Left lung (tissue), 14 donors: ENCODE measurements at places on chromosomes 4 and X. TPM values are rescaled to one million over a fixed set of nuclear protein-coding genes. Genes with fewer than 3 reads are reported as not detected.

DNA sequence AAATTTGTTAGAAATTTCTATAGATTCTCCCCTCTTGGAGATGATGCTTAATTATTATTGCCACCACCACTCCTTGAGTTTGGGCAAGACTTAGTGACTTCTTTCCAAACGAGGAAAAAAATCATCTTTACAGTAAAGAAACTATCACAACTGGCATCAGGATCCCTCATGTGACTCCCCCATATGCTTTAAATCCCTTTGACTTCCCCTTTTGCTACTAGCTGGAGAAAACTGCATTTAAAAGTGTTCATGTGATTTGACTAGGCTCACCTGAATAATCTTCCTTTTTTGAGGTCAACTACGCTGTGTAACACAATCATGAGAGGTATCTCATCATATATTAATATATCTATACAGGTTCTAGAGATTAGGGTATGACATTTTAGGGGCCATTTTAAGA is 30.3 kb upstream of the ENOX2 start:
- DNase-seq: no peak

- no peak for DNase-seq
Measured at GRCh38 chrX:106903291-106903824, at the start of gene RIPPLY1. RIPPLY1 (minus strand) TSS chrX:106903341; CDS start chrX:106903287, 54 bp downstream.

AGA gene
- 28.4 TPM for polyA plus RNA-seq

MAGEA12 gene
- not detected for polyA plus RNA-seq

CCDC149 gene
- 18.8 TPM for polyA plus RNA-seq
